ENCODE measurements at places on chromosomes 5 and 9.

DNA sequence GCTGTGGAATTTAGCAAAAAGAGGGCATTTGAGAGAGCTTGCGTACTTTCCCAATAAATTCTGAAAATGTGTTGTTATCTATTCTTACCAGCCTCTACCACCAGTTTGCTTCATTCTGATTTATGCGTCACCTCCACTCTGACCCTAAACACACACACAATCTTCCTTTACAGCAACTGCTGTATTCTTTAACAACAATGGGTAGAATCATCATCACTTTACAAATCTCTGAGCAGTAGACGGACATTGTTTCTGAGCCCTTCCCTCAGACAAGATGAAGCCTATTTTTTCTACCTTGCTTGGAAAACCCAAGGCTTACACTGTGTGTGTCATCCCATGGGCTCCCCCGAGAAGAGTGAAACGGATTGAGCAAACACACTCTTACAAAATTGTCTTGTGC lies 83.1 kb upstream of the RASA1 start:
- no peak for DNase-seq

- no peak for DNase-seq
These were observed 37.8 kb downstream of the FAM78A start for GRCh38 chr9:131238402-131239021.

DNA sequence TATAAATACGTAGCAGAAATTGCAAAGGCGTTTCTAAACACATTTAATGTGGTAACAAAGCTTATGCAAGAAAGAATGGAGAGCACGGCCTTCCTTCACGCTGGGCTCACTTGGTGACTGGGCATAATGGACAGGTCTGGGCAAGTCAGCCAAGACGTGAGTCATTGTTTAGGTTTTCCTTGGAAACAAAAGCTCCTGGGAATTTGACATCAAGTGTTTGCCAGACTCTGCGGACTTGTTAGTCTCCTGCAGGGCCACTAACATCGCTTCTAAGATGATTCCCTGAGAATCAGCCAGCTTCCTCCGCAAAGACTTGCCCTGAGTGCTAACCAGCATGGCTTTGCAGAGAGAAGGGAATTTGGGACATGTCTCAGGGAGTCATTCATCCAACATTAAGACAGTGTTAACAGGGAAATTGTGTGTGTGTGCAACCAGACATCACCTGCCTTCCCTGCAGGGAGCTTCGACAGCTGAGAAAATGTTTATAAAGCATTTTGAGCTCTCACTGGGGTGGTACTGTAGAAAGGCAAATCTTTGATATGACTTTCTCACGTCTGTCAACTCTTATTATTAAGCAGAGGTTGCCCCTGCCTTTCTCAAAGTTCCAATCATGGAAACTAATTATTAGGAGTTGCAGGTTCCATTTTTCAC lies 182.5 kb downstream of the NTRK2 start:
- no peak for DNase-seq

GRCh38 chr9:27447031-27447683 lies 76.9 kb upstream of the IFNK start:
- no peak for DNase-seq

GRCh38 chr9:118455259-118455658 lies 751.1 kb downstream of the TLR4 start:
- no peak for DNase-seq
